ENCODE measurements at places on chromosomes 3 and 15. TPM values are rescaled to one million over a fixed set of nuclear protein-coding genes. Genes with fewer than 3 reads are reported as not detected.

DNA sequence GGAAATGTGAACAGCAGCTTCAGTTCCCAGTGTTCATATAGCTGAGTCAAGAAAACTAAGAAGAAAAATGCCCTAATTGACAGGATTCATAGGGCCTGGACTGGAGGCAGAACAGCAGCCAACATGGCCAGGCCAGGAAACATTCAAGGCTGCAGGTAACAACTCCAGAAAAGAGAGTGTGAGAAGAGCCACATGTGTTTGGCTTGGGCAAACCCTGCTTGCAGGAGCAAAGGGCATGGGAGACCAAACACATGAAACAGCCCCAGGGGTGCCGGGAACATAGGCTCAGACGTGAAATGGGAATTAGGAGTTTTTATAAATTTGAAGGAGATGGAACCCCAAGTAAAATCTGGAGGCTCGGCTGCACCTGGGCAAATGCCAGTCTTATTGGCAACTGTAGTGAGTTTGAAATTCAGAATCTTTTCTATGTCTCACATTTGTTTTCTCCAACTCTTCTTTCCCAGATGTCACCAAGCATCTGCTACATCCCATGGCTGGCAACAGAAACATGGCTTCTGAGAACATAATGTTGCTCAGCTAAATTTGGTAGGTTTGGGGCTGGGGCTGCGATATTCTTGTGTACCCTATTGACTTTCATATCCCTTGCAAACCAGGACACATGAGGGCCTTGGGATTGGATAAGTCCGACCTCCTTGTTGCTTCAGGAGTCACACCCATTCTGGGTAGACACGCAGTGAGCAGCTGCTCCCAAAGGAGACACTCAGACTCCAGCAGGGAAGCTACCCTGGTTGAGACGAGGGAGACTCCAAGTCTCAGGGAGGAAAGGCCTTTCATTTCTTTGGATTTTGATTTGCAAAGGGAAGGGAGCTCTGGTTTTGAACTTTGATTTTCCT lies 98.9 kb upstream of the CLSTN2 start:
- no peak for DNase-seq

- no peak for DNase-seq
Measured at GRCh38 chr3:20194793-20195460, 8.9 kb upstream of the SGO1 start.

GRCh38 chr3:141237701-141238521 lies 6.3 kb downstream of the PXYLP1 start:
- no peak for DNase-seq

GRCh38 chr3:73294537-73294936 lies 233.1 kb downstream of the EBLN2 start:
- no peak for DNase-seq

DNA sequence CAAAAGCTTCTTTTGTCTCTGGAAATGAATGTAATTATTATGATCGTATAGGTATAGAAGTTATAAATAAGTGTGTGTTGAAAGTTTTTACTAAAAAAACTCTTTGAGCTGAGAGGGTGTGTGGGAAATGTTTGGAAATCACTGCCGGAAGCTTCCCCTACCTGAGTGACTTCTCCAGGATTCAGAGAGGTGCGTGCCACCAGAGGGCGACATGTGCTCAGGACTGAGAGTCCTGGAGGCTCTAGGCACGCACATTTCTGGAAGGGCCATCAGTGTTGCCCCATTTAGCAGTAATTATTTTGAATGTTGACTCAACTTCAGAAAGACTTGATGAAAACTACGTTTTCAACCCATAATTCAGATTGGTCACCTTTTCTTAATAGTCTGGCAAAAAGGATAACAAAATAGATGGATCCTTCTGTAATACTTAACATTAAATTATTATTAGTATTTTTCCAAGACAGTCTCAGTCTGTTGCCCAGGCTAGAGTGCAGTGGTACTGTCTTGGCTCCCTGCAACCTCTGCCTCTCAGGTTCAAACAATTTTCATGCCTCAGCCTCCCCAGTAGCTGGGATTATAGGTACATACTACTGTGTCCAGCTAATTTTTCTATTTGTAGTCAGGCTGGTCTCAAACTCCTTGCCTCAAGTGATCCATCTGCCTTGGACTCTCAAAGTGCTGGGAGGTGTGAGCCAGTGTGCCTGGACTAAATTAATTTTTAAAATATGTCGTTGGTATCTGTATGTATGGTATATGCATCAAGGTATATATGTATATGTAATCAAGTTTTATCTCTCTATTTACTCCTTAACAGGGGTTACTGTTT lies 34.5 kb downstream of the GPR171 start:
- peak; percentile 63 for DNase-seq

Gene TRPM1
- total RNA-seq, result not detected

- no peak for DNase-seq
Measured at GRCh38 chr15:80380154-80380553, 24.0 kb upstream of the ARNT2 start.

DNA sequence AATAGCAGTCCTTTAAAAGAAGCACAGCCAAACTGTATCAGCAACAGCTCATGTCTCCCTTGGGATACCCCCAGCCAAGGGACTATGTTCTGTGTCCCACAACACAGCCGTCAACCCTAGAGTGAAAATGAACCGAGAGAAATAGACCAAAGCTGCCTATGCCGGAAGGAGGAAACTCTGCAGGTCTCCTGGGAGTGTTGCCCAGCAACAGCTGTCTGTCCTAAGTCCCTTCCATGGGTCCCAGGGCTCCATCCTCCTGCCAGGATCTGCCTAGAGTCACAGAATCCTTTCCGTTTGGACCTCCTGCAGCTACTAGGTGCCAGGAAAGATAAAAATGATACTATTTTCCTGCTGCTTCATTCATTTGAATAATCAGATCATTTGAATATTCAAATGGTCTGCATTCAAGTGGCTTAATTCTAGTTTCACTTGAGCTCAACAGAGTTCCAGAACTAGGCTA lies 53.1 kb downstream of the TRANK1 start:
- DNase-seq, result no peak

Gene KCNMB3
- 1.0 TPM for total RNA-seq

- no peak for DNase-seq
Measured at GRCh38 chr3:53716998-53717397, 129.2 kb downstream of the CHDH start.

- DNase-seq, result no peak
Measured at GRCh38 chr3:81651139-81651538, 110.3 kb downstream of the GBE1 start.

DNA sequence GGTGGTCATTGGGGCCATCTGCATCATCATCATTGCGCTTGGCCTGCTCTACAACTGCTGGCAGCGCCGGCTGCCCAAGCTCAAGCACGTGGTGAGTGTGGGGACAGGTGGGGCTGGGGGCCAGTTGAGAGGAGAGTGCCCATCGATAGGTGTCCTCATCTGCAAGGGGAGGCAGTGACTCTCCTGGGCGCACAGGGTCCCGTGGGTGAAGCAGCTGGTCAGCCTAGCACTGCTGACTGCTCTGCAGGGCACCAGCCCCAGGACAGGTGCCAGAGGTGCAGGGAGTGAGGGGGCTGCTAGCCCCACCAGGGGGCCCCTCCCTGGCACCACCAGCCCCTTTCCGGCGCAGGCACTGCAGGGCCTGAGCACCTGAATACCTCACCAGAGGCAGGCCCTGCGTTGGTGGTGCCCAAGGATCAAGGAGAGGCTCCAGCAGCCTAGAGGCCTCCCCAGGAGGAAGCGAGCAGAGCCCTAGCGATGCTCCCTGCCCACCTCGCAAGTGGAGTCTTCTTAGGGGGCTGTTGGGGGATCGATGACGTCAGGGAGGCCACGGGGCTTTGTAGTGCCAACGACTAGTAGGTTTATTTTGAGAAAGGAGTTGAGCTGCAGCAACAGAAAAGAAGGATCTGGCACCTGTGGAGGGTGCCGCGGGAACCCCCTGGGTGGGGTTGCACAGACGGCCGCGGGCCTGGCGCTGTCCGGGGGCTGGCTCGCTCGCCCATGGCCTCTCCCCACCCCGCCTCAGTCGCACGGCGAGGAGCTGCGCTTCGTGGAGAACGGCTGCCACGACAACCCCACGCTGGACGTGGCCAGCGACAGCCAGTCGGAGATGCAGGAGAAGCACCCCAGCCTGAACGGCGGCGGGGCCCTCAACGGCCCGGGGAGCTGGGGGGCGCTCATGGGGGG lies 976 bp upstream of the ABTB1 start:
- no peak for DNase-seq

Gene SKOR1
- 2.7 TPM for total RNA-seq

Gene GOLGA6L7
- not detected for total RNA-seq

Data from T-helper 17 cell (primary cell).